ENCODE measurements at places on chromosomes 4 and X.

- DNase-seq = no peak
These were observed 186.9 kb downstream of the FRMPD4 start for GRCh38 chrX:12325171-12325570.

GRCh38 chr4:71697031-71697430 is 86.8 kb downstream of the GC start:
- no peak for DNase-seq

DNA sequence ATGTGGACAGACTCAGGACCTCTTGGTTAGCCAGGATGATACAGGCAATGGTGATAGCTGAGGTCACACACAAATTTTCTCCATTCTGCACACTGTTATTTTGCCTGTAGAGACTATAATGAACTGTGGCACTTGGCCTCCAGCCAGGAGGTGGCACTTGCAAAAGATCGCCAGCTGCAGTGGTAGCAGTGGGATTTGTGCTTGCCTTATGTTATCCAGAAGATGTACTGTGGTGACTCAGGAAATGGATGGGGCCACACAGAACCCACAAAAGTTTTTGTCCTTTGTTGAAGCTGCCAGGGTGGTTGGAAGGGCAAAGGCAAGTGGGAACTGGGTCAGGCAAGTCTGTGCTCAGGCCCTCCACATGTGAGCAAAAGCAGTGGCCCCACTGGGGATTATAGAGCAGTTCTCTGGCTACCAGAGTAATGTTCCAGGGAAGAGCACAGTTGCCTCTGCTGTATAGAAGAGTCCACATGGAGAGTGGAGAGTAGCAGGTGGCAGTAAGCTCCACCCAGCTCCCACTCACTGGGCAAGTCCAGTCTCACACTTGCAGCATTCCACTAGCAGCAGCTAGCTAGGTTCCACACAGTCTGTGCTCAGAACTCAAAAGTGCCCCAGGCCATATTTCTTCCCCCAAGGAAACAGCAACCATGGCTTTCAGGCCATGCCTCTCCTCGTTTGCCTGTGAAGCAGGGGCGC is 5.9 kb upstream of the C4orf17 start:
- no peak for DNase-seq

- DNase-seq = no peak
These were observed 1.5 kb upstream of the NSD2 start for GRCh38 chr4:1869530-1870327.

DNA sequence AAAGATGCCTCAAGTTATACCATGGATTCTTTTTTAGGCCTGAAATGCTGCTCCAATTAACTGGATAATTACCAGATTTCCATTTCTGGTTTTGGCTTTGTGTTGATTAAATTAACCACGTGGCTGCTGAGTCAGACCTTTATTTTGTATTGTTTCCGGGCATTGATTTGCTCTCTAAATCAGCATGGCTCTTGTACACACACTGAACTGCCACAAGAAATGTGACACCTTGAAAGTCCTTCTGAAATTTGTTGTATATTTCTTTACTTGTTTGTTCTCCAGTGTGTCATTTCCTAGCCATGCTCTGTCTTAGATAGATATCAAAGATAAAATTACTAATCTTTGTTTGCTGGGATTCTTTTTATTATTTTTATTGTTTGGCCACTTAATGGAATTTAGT is 11.7 kb downstream of the MTTP start:
- no peak for DNase-seq

Data from SK-N-MC (cell line).